WTC11 (cell line): ENCODE measurements at places on chromosomes 11 and 22. TPM values are rescaled to one million over a fixed set of nuclear protein-coding genes. Genes with fewer than 3 reads are reported as not detected.

DNA sequence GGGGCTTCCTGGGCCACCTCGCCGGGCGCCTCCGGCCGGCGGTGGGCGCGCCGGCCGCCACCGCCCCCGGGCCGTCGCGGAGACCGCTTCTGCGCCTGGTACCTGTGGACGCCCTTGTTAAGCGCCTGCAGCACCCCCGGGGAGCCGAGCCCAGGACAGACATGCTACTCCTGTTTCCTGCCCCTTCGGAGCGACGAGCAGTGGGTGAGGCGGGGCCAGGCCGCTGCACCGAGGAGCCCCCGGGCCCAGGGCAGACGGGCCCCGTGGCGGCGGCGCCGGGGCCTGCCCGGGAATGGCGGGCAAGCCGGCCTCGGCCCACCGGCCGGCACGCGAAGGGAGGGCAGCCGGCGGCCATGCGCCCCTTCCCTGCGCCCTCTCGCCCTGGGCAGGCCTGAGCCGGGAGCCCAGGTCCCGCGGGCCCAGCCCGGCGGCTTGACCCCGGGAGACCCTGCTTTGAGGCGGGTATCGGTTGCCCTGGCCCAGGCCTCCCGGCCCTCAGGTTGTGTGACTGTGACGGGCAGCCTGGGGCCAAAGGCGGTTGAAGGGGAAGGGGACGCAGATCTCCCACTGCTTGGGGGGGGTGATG lies 789 bp upstream of the KDM2A start:
- peak; percentile 64 for DNase-seq

GRCh38 chr22:36858966-36859365 lies 1.8 kb upstream of the NCF4 start:
- DNase-seq = no peak

- DNase-seq = no peak
Measured at GRCh38 chr11:10438458-10438857, 16.6 kb upstream of the AMPD3 start.

DNA sequence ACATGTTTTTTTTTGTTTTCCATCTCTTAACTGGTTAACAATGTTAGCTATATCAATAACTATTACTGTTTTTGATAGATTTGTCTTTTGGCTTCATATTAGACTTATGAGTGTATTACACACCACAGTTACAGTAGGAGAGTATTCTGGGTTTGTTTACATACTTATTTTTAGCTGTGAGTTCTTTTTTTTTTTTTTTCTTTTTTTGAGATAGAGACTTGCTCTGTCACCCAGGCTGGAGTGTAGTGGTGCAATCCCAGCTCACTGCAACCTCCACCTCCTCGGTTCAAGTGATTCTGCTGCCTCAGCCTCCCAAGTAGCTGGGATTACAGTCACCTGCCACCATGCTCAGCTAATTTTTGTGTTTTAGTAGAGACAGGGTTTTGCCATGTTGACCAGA lies 28.0 kb downstream of the CNTF start:
- DNase-seq = no peak

DNA sequence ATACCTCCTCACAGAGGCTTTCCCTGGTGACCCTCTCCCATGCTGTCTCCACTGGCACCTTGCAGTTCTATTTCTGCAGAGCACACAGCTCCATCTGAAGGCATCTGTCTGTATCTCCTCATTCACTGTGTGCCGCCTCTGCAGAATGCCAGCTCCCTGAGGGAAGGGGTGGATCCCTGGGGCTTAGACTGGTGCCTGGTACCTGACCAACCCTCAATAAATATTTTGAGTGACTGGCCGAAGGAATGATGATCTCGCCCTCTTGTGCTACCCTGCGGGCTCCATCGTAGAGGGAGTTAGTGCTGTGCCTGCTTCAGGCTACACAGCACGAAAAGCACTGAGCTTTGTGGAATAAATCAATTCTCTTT lies 1.6 kb downstream of the CBX7 start:
- no peak for DNase-seq

GRCh38 chr22:30940685-30941362 lies 27.8 kb downstream of the MORC2 start:
- DNase-seq = no peak

DNA sequence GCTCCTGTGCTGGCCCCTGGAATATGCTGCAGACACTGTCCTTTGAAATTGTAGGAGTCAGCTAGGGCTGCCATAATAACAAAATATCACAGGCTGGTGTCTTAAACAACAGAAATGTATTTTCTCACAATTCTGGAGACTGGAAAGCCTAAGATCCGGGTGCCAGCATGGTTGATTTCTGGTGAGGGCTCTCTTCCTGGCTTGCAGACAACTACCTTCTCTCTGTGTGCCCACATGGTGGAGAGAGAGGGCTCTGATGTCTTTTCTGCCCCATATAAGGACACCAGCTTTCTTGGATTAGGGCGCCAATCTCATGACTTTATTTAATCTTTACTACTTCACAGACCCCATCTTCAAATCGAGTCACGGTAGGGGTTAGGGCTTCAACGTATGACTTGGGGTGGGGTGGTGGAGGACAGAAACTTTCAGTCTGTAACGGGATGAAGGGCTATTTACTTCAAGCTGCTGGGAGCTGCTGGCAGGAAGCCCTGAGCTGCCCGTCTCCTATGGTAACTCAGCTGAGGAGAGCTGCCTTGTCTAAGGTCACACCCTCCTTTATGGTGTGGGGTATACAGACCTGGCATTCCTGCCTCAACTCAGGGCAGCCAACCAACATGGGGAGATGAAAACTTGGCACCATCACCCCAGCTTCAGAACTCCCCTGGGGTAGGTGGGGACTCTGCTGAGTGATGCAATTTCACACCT lies 142.9 kb upstream of the ZBED5 start:
- no peak for DNase-seq

GRCh38 chr11:127994736-127995135 lies 592.6 kb downstream of the ETS1 start:
- DNase-seq = no peak

TENM4 gene
- 17.2 to 25.0 TPM (median 18.1 TPM) in 3 replicates for total RNA-seq

APOA4 gene
- total RNA-seq = not detected in 3 replicates

MYO7A gene
- 2.1 to 2.5 TPM (median 2.3 TPM) in 3 replicates for total RNA-seq

CCDC116 gene
- total RNA-seq = 0.14 to 0.57 TPM (median 0.27 TPM) in 3 replicates

AP5B1 gene
- 16.5 to 17.7 TPM (median 17.2 TPM) in 3 replicates for total RNA-seq
